ENCODE measurements at places on chromosomes 12 and 14. TPM values are rescaled to one million over a fixed set of nuclear protein-coding genes. Genes with fewer than 3 reads are reported as not detected.
A peak's percentile ranks its signal among the peaks of the same experiment; 100 is the strongest.

DNA sequence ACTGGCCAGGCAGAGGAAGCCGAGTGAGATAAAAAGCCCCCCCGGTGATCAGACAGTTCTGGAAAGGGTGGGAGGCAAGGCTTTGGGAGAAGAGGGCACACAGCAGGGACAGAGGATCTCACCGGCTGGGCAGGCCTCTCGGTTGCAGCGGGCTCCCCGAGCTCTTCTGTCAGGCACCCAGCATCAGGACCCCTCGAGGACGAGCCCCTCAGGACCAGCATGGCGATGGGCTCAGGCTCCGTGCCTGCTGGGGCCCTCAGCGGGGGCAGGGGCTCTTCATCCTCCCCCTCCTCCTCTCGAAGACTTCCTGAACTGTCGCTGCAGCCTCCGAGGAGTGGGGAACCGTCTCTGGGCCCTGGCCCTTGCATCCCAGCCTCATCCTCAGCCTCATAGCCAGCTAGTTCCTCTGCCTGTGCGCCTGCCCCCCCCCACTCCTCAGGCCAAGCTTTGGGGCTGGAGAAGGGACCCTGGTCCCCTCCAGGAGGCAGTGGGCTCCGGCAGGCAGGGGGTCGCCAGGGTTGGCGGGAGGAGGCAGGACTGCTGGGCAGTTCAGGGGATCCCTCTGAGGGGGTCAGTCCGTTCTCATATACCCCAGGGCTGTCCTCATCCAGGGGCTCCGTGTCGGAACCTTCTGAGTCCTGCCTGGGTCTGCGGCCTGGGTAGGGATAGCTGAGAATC, 3.4 kb upstream of the AP1G2 start:
- no peak for DNase-seq
- H3K4me1 ChIP-seq, result peaks cover 27% of the 10 kb centered on the region
- peaks cover 46% of the 10 kb centered on the region for H3K27me3 ChIP-seq
- H3K36me3 ChIP-seq, result no peaks in the 10 kb centered on the region
- no peak overlapping the region for H3K27ac ChIP-seq

The PPFIBP1 gene
- total RNA-seq, result 118 TPM

The SERPINA10 gene
- 1.5 TPM for total RNA-seq

GRCh38 chr12:34393086-34393820, 371.0 kb downstream of the ALG10 start:
- no peak overlapping the region for H3K4me3 ChIP-seq
- H3K4me1 ChIP-seq, result no peaks in the 10 kb centered on the region
- H3K27ac ChIP-seq, result no peak overlapping the region
- DNase-seq, result peak; percentile 65
- H3K36me3 ChIP-seq, result no peaks in the 10 kb centered on the region

The OVCH1 gene
- total RNA-seq, result 3.2 TPM

Data from type B pancreatic cell (in vitro differentiated cells).